ENCODE measurements at places on chromosomes 12 and 14. TPM values are rescaled to one million over a fixed set of nuclear protein-coding genes. Genes with fewer than 3 reads are reported as not detected.

Gene CLECL1
- total RNA-seq, result not detected

Gene OR4K1
- not detected for total RNA-seq

Gene CIROP
- not detected for total RNA-seq

Gene KLRC4
- total RNA-seq, result 1.2 TPM

Gene DBX2
- total RNA-seq, result 6.9 TPM

Gene RGS6
- 10.6 TPM for total RNA-seq

Gene LRRIQ1
- total RNA-seq, result 25.1 TPM

Gene SMIM41
- total RNA-seq, result not detected

Gene TEAD4
- 0.92 TPM for total RNA-seq

Gene MMP17
- total RNA-seq, result 41.5 TPM

Gene APOF
- total RNA-seq, result not detected

Gene BEGAIN
- 10.1 TPM for total RNA-seq

Gene GRIN2B
- 97.1 TPM for total RNA-seq

Gene GRIP1
- 69.2 TPM for total RNA-seq

Gene PIWIL1
- total RNA-seq, result 0.23 TPM

Gene AICDA
- total RNA-seq, result not detected

Gene TC2N
- total RNA-seq, result 25.1 TPM

Gene EML1
- 38.5 TPM for total RNA-seq

Gene YEATS4
- 31.1 TPM for total RNA-seq

Gene KDM2B
- 51.7 TPM for total RNA-seq

Measured in diencephalon (tissue), 1 donor.